ENCODE measurements at places on chromosomes 3 and 15.

- no peak for DNase-seq
These were observed 20.8 kb downstream of the TMEM212 start for GRCh38 chr3:171863920-171864319.

DNA sequence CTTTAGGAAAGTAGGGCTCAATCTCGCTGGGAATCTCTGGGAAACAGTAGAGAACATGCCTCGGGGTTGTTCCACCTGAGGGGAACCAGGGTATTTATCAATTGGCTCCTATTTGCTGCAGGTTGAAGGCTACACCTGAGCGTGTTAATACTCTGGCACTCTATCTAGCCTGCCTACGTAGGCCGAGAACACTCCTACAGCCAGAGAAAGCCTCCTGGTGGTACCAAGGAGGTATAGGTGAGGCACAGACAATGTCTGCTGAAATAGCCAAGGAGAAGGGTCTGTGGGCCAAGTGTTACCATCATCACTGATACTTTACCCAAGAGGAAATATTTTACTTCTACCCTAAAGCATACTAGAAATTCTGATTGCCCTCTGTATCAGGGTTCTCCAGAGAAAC, 341.0 kb upstream of the UBE2E2 start:
- no peak for DNase-seq

DNA sequence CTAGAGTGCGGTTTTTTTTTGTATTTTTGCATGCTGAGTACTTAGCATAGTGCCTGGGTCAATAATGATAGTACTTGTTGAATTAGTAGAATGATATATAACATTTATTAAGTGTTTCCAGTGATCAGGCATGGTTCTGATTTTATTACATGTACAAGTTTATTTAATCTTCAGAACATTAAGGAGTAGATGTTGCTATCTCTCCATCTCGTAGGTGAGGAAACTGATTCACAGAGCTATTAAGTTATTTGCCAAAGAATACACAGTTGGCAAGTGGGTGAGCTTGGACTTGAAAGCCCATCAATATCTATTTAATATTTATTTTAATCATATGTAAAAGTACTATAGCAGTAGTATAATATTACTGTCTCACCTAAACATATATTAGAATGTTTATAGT, 219.5 kb downstream of the CACNA2D3 start:
- no peak for DNase-seq

DNA sequence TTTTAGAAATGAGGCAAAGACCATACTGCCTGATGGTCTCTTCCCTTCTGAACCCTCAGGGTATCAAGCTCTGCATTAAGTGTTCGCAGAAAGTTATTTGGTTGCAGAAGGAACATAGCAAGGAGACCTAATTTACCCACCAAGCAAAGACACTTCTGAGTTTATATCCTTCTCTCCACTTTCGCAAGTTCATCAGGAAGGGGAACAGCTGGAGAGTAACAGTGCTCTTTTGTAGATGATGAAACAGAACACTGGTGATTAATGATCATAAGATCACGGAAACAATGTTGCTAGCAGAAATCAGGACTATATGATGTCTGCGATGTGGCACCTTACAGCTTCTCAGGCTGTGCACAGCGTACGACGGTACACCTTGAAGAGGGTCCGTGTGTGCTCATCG, 62.1 kb downstream of the NCEH1 start:
- DNase-seq: no peak

DNA sequence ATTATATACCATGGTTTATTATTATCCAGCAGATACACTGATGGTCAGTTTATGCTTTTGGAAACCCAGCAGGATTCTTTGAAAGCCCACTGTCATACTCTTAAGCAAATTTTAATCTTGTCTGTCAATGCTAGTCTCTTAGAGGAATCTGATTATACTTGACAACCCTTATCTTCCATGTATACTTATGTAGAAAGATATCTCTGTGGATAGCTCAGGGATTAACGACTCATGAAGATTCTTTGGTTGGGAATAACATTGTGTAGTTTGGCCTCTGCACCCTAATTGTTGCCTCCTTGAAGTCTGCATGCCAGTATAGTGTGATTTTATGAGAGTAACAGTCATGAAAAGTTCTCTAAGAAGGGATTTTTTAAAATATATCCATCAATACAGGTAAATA, 33.0 kb downstream of the FILIP1L start:
- no peak for DNase-seq

- no peak for DNase-seq
These were observed 24.0 kb upstream of the SLC6A6 start for GRCh38 chr3:14378415-14378814.

- DNase-seq: peak; percentile 23
These were observed 27.8 kb upstream of the RPL32 start for GRCh38 chr3:12869035-12869621.

- DNase-seq: no peak
These were observed 48.6 kb upstream of the CP start for GRCh38 chr3:149270180-149270579.

DNA sequence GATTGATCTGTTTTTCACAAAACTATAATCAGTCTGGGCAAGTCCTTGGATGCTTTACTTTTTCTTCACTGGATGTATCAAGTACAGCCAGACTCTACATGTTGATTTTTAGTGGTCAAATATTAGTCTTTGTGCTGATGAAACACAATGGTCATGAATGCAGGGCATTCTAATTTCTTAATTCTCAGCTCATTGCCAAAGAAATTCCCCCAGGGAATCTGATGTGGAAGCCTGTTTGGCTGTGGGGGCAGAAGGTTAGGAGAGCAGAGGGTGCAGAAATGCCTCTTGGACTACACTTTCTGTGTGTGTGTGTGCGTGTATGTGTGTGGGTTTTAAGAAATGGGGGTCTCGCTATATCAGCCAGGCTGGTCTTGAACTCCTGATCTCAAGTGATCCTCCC, 48.7 kb upstream of the HACD2 start:
- DNase-seq: no peak

DNA sequence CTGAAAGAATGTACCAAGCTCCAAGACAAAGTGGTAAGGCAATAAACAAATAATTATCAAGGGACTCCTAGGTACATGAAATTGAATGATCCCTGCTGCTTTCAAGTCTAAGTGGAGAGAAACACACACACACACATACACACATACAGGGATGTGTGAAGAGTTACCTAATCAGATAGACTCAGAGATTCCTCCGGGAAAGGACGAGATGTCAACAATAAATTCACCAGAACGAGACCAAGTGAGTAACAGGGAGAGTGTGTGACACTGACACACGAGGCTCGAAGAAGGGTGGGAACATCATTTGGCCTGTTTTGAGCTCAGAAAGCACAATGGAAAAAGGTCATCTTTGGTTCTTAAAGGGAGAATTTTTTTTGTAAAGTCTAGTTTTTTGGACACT, 13.4 kb downstream of the LRIG1 start:
- no peak for DNase-seq

- DNase-seq: no peak
These were observed 9.8 kb upstream of the OR5K4 start for GRCh38 chr3:98343647-98344507.

DNA sequence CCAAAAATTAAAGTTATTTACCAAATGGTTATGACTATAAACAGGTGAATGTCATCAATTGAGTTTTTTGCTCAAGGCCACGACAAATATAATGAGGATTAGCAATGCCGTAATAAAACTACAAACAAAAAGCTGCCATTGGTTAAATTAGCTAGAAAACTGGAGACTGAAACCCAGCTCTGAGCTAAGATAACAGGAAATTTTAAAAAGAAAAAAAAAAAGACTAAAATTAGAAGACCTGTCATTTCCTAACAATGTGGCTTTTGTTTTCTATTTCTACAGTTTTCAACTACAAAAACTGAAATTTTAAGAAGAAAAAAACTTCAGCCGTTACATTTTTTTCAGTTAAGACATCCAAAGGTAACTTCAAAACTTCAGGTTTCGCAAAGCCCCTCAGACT, 9.7 kb downstream of the SLC12A6 start:
- no peak for DNase-seq

DNA sequence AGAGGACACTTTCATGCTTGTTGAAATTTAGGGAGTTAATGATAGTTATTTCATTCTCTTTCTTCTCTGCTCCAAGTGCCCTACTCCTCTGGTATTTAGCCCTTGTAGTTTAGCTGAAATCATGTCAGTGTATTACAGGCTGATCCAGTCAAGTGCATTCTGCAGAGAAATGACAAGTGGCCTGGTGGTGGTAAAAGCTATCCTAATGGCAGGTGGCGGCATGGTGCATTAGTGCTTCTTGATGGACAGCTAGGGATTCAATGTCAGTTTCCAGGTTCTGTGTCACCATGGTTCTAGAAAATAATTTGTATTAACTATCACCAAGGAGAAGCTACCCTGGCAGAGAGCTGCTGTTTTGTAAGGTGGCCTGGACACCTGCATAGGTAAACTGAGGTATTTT, 90.0 kb upstream of the BNIP2 start:
- no peak for DNase-seq

DNA sequence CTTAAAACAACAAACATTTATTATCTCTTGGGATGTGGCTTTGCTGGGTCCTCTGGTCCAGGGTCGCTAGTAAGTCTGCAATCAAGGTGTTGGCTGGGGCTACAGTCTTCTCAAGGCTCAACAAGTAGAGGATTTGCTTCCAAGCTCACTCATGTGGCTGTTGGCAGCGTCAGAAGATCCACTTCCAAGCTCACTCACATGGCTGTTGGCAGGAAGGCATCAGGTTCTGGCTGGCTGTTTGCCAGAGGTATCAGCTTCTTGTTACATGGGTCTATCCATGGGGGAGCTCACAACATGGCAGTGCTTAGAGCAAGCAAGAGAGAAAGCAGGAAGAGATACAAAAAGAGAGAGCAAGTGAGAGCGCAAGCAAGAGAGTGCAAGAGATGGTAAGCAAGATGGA, 15.0 kb upstream of the BNC1 start:
- no peak for DNase-seq

- no peak for DNase-seq
These were observed 1.3 kb upstream of the ARL14 start for GRCh38 chr3:160675566-160676124.

DNA sequence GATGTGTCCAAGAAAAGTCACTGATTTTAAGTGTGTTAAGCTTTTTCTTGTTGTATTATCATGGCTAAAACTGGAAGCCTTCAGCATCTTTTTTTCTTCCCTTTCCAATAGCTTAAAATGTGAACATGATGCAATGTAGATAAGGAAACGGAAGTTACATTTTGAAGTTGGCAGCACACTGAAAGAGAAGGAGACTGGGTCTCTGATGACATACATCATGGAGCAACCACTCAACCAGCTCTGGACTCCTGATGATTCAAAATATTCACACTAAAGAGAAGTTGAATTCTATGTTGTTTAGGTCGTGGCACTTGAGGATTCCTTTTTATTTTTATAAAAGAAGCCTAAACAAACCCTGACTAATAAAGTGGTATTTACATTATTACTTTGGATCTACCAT, 488.3 kb upstream of the ALCAM start:
- no peak for DNase-seq

- no peak for DNase-seq
These were observed 40.8 kb downstream of the CLSTN2 start for GRCh38 chr3:139975594-139976365.

DNA sequence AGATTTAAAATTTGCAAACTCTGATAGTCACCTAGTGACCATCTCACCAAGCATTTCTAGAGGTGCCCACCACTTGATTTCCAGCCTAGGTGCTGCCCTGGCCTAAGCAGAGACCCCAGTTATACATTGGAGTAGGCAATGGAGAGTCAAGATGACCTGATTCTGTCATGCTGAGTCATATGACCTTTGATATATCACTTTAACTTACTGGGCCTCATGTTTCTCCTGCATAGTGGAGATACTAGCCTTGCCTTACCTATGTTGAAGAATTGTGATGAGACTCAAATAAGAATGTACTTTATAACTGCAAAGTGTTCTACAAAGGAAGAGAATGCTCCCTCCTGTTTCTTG, 75.5 kb upstream of the XCR1 start:
- DNase-seq: no peak

DNA sequence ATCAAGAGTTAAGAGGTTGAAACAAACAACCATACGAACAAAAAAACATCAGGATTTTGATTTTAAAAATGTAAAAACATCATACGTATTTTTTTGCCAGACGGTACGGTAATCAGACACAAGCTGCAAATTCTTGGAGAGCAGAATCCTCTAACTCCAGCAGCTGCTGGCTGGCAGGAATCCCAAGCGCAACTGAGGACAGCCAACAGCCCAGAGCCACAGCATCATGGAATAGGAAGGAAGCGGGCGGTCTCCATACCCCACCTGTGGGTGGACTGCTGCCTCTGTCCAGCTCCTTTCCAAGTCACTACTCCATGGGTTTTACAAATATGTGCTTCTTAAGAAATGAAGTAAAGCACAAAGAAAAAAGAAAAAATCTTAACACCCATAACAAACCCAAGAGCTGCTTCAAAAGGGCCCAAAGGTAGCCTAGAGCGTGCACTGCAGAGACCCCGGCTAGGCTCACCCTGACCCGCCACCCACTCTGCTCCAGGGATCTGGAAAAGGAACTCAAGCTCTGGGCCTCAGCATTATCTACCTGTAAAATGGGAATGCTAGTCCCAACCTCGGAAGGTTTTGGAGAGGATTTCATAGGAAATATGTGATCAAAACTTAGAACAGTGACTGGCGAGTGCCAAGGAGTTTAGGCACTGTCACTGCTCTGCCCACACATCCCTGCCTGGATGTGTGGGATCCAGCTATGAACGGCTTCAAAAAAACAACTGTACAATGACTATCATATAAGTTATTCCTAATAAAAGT, 33.4 kb downstream of the ZXDC start:
- DNase-seq: no peak

DNA sequence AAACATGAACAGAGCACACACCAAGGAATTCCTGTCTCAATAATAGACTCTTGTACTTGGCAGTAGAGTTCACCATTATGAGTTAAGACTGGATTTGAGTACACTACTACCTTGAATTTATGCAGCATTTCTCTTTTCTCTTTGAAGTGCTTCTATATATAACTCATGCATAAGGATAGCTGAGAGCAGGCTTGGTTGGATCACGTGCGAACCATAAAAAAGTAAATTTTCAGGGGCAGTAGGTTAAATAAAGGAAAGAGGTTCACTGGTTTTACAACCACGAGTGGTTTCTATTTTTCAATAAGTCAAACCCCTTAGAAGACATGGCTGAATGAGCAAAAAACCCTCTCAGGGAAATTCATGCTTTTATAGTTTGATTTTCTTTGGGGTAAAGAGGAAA, 28.6 kb upstream of the PDZRN3 start:
- no peak for DNase-seq

DNA sequence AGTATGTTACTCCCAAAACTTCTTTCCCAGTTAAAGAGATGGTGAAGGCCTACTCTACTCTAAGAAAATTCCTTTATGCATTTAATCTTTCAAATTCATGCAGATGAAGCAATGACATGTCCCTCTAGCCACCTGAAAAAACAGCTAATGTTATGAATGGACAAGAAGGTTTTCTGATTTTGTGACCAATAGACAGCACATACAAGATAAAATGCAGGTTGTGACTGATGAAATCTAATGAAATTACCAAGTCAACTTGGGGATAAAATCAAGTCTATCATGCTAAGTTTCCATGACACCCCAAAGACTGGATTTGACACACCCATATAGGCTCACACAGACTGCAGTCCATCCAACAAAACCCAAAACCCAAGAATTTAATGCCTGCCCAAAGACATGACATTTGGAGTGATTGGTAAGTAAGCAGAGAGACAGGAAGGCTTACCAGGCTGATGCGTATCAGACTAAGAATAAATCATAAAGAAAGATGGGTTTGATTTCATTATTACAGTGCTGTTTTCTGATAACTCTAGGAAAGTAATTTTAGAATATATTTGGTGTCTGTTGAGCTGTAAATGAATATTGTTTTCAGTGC, 26.4 kb downstream of the CD47 start:
- no peak for DNase-seq

GRCh38 chr3:37694284-37694675, 167.4 kb upstream of the CTDSPL start:
- no peak for DNase-seq
